ENCODE measurements at places on chromosomes 16 and 17. TPM values are rescaled to one million over a fixed set of nuclear protein-coding genes. Genes with fewer than 3 reads are reported as not detected.

GRCh38 chr17:53560953-53561352 is 261.8 kb upstream of the KIF2B start:
- no peak for DNase-seq

- DNase-seq: peak; percentile 98
These were observed 1.5 kb downstream of the HCFC1R1 start for GRCh38 chr16:3022208-3022683.

- DNase-seq: no peak
These were observed 1.4 kb downstream of the DNASE1L2 start for GRCh38 chr16:2237493-2238149.

- no peak for DNase-seq
These were observed 21.3 kb upstream of the RGS9 start for GRCh38 chr17:65115839-65116238.

DNA sequence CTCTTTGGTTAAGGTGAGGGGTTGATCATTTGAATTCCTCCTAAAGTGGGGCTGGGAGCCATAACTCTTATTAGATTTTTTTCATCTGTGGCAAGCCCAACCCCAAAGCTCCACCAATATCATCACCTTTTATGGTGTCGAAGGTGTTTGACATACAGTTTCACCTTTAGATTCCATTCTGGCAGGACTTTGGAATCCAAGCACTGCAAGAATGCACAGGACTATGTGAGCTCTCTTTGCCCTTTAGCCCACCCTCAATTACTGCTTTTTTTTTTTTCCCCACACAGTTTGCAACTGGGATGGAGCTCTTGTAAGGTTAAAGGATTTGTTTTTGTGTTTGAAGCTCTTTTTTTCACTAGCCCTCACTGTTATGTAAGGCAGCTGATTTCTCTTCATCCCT is 154.0 kb upstream of the KCNJ16 start:
- no peak for DNase-seq

- no peak for DNase-seq
These were observed 31.3 kb upstream of the TOX3 start for GRCh38 chr16:52578007-52578828.

DNA sequence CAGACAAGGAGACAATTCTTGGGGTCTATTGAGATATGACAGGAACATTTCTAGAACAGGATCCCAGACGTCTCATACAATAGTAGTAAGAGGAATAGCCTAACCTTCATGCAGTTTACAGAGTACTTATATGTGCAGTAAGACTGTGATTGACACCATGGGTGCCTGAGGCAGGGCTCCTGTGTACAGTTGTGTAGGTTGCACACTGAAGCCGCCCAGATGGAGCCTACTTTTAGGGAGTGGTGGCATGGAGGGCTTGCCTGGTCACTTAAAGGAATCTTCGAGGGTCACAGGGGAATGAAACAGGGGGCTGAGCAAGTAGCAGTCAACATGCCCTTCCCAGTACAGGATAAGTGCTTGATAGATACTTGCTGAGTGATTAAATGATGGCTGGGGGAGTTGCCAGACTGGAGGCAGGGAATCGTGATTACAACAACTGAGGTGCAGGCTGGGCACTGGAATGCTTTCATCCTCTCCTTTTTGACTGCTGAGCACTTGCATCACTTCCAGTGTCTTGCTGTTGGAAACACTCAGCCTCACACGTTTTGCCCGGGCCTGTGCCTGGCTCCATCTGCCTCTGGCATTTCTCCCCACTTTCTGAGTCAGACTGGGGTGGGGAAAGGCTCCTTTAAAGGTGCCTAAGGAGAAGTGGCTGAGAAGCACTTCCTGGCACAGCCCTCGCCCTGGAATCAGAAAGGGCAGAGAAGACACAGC is 71.0 kb downstream of the COPRS start:
- peak; percentile 85 for DNase-seq

DNA sequence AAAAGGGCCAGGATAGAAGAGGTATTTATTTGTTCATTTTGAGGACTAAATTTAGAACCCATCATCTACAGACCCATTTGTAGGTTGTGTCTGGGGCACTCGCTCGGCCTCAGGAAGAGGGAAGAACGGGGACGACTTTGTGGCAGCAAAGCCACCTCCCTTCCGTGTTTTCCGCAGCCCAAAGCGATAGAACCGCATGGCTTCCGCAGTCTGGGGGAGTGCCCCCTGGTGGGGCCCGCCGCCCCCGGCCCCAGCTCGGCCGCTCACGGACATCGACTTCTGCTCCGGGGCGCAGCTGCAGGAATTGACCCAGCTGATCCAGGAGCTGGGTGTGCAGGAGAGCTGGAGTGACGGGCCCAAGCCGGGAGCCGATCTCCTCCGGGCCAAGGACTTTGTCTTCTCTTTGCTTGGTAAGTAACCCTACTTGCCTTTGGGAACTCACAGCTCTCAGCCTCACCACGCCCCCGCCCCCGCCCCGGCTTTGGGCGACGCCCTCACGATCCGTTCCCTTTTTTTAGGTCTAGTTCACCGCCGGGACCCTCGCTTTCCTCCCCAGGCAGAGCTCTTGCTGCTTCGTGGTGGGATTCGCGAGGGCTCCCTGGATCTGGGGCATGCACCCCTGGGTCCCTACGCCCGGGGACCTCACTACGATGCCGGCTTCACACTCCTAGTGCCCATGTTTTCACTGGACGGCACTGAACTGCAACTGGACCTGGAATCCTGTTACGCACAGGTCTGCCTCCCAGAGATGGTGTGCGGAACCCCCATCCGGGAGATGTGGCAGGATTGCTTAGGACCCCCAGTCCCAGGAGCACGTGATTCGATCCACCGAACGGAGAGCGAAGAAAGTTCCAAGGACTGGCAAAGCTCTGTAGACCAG is 681 bp downstream of the TMEM102 start:
- DNase-seq: no peak

DNA sequence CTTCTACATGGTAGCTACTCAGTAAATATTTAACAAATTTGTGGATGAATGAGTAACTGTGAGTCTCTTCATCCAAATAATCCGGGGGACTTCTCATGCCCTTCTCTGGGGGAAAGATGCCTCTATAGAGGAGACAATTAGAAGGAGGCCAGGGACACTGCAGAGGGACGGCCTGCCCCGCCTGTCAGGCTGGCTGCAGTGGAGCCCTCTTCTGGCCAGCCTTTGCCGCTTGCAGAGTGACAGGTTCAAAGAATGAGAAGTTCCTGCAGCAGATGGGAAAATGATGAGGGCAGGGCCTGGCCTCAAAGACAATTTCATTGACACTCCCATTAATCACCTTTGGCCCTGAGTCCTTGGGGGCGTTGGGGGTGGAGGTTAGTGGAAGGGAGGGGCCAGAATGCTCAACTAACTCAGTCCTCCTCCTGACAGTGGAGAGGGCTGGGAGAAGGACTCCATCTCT is 339.0 kb downstream of the MAF start:
- DNase-seq: no peak

The ACAP1 gene
- 5.3 TPM for total RNA-seq

The OTOP3 gene
- total RNA-seq: not detected

The RRN3 gene
- 19.7 TPM for total RNA-seq

The DCAKD gene
- 14.9 TPM for total RNA-seq

All from umbilical cord (tissue), 2 donors.